ENCODE measurements at places on chromosomes 12 and 14. TPM values are rescaled to one million over a fixed set of nuclear protein-coding genes. Genes with fewer than 3 reads are reported as not detected.

USP5 gene
- total RNA-seq: 91.5 TPM

TBX3 gene
- 114 TPM for total RNA-seq

CHGA gene
- total RNA-seq: not detected

GRCh38 chr12:102010265-102010994 is 51.4 kb downstream of the WASHC3 start:
- no peak for DNase-seq

DNA sequence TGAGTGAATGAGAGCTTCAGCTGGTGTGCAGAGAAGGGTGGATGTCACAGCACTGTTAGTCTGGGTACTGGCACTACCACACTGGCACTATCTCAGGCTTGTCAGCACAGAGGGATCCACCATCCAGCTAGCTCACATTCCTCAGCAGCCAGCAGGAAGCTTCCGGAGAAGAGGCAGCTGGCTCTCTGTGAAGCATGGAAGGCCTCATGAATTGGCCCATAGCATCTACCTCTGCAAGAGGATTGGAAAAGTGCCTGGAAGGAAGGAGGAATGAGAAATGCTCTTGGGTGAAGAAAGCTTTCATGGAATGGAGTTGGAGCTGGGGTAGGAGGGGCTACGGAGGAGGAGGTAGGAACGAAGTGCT is 9.9 kb downstream of the KRT83 start:
- DNase-seq: no peak

DNA sequence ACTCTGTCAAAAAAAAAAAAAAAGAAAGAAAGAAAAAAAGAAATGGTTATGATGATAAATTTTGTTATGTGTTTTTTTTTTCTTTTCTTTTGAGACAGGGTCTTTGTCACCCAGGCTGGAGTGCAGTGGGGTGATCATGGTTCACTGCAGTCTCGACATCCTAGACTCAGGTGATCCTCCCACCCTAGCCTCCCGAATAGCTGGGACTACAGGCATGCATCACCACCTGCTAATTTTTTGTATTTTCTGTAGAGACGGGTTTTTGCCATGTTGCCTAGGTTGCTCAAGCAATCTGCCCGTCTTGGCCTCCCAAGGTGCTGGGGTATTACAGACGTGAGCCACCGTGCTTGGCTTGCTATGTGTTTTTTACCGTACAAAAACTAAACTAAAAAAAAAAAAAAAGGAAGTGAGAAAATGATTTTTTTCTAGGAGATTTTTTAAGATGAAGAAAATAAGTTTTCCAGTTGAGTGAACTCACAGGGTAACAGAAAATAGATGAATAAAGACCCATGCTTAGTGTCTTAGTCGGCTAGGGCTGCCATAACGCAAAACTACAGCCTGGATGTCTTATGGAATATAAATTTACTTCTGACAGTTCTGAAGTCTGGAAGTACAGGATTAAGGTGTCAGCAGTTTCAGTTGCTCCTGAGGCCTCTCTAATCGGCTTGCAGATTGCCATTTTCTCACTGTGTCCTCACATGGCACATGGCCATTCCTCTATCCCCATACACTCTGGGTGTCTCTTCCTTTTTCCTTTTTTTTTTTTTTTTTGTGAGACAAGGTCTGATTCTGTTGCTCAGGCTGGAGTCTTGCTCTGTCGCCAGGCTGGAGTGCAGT is 13.2 kb upstream of the APOF start:
- no peak for DNase-seq

GRCh38 chr12:59093073-59093772 is 172.9 kb upstream of the LRIG3 start:
- DNase-seq: peak; percentile 37

DNA sequence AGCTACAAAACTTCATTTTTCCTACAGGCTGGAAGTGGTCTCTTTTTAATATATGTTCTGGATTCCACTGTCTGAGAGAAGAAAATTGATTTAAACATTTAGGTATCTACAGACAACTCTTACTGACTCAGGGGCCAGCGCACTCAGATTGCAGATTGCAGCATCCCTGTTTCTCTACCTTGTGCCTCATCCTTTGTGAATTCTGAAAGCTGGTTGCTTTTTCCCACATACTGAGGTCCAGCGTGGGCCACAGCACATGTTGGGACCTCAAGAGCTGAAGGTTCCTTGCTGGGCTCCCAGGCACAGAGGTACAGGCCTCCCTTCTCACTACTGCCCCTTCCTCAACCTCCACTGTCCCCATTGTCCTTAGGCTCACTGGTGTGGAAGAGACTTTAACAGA is 101.7 kb upstream of the CCDC175 start:
- DNase-seq: no peak

GRCh38 chr12:120620624-120621023 is 19.8 kb upstream of the CABP1 start:
- DNase-seq: no peak

- peak; percentile 19 for DNase-seq
Measured at GRCh38 chr14:65044596-65044959, 57.7 kb downstream of the MAX start.

DNA sequence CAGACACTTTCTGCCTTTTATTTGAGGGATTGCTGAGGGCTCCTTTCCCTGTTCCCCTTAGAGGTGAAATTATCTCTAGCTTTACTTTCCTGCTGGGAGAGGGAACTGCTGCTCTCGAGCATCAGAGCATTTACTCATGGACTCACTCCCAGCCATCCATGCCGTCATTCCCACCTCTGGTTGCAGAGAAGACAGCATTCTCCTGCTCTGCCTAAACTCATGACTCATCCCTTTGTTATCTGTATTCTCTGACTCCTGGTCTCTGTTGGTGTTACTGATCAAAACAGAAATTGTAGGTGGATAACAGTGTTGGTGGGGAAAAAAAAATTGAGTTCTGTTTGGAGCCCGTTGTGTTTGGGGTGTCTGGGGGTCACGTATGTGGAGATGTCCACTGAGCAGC is 159.3 kb downstream of the TTC8 start:
- DNase-seq: peak; percentile 79

Data from fibroblast of villous mesenchyme (primary cell).